Heart left ventricle (tissue), 16 donors: ENCODE measurements at places on chromosomes 1 and 21.

DNA sequence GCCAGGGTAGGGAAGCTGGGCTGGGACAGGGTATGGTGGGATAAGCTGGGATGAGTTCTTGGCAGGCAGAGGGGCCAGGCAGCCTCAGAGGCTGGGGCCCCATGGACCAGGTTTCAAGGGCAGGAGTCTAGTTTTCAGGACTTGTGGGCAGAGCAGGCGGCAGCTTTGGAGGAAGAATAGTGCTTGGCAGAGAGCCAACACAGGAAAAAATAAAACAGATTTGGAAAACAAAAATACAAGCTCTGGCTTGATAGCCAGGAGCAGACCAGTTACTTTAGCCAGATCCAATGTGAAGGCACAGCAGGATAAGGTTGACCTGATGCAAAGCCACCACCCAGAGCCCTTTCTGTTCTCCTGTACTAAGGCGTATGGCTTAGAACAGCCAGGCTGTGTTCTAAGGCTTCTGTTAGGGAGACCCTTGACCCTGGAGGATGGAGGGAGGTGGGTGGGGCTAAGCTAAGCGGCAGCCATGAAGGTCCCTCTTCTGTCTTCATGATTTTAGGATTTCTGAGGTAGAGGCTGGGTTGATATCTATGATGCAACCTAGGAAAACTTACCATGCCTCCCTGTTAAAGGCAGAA, 5.5 kb downstream of the TRAF5 start:
- DNase-seq: no peak

DNA sequence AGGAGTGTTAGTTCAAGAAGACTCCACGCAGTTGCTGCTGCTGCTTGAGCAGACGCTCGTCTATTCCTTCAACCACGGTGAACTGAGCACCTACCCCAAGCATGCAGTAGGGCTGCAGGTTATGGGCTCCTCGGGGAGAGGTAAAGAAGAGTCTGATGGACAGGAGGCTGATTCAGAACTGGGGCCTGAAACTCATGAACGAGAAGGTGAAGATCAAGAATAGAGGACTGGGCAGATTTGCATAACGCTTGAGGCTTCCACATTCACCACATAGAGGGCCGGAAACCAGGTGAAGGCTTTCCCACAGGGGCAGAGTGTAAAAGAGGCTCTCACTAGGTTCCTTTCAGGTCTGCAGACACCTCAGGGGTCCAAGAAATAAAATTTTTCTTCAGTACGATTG, 9.1 kb downstream of the ABCA4 start:
- no peak for DNase-seq

GRCh38 chr1:246506367-246506673, 759 bp downstream of the SMYD3 start:
- no peak for DNase-seq

DNA sequence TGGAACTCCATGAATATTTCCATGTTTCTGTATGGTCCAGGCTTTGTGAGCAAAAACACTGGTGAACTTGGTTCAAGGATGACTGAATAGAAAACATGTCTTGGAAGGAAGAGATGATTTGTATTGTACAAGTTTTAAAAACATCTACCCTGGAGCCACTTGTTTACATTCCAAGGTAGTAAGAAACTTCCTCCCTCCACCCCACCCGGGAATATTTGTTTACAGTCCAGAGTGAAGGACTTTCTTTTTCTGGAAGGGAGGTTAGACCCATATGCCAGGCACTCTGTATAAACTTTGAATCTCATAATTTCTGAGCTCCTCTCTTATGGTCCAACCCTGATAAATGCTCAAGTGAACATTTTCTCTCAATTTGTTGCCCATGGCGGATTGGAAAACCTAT, 323.3 kb upstream of the LYPLAL1 start:
- no peak for DNase-seq

DNA sequence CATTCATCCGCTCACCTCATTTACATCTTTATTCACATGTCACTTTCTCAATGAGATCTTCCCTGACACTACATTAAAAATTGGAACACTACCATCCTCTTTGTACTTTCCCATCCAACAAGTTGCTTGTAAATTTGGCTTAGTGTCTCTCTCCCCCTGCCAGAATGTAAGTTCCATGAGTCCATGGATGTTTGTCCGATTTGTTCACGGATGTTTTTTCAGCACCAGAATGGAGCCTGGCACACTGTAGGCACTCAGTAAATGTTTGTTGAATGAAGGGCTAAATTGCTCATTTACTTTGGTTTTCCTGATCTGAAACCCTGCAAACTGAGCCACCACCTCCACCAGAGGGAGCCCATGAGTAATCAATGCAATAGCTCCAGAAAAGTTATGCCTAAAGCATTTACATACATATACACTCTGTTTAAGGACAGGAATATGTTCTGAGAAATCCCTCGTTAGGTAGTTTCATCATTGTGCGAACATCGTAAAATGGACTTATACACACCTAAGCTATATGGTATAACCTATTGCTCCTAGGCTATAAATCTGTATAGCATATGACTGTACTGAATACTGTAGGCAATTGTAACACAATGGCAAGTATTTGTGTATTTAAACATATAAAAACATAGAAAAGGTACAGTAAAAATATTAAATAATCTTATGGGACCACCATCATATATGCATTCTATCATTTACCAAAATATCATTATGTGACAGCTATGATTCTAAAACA, 2.8 kb upstream of the EYA3 start:
- DNase-seq: peak; percentile 54

- DNase-seq: peak; percentile 67
Observed at GRCh38 chr1:235093696-235094592, 34.7 kb downstream of the TOMM20 start.

GRCh38 chr1:205247130-205247921, 19.6 kb downstream of the TMCC2 start:
- DNase-seq: no peak

DNA sequence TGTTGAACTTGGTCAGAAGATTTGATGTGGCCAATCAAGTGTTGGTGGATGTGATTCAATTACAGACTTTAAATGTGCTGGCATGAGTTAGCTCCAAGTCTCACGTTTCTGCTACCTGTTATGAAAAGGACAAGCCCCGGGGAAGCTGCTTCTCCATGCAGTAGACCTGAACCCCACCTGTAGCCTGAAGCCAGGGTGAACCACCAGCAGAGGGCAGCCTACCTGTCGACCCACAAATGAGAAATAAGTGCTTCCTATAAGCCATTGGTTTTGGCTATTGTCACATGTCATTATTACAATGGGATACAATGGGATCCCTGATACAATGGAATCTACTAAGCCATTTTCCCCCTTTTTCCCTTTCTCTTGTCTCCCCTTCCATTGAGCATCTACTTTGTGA, 230.2 kb downstream of the PRDM2 start:
- DNase-seq: no peak

DNA sequence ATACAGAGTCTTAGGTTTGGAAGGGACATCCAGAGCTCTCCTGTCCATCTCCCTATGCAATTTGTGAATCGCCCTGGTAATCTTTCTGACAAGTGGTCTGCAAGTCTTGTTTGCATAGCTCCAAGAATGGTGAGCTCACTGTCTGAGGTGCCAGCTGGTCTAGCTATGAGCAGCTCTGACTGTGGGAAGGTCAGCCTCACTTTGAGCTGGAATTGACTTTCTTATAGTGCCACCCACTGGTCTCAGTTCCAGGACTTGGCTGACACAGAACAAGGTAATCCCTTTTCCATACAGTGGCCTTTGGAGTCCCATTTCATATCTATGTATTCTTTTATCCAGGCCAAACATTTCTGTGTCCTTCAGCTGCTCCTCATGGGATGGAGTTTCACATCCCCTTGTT, 95.6 kb upstream of the C8B start:
- no peak for DNase-seq

DNA sequence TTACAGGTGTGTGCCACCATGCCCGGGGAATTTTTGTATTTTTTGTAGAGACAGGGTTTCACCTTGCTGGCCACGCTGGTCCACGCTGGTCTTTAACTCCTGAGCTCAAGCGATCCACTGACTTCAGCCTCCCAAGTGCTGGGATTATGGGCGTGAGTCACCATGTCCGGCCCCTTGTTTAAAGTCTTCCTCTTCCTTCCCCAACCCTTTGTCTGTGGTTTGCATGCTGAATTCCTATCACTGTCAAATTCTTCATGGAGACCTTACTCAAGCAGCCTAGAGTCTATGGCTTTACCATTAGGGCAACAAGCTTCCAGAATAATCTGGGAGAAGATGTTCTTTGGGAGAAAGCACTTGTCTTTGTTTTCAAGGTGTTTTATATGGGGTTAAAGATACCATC, 34.7 kb downstream of the B3GALT5 start:
- no peak for DNase-seq
